Activated CD8-positive, alpha-beta memory T cell treated with anti-CD3 and anti-CD28 coated beads for 1 hour (primary cell): ENCODE measurements at places on chromosomes 3 and 15.

GRCh38 chr3:108099679-108100428 is 9.0 kb upstream of the CD47 start:
- DNase-seq = no peak

GRCh38 chr3:151818361-151818760 is 4.4 kb downstream of the AADAC start:
- no peak for DNase-seq

- no peak for DNase-seq
These were observed 15.4 kb upstream of the APEH start for GRCh38 chr3:49658711-49659110.

- DNase-seq = no peak
These were observed 231.2 kb downstream of the ATP8B4 start for GRCh38 chr15:49887659-49888322.

DNA sequence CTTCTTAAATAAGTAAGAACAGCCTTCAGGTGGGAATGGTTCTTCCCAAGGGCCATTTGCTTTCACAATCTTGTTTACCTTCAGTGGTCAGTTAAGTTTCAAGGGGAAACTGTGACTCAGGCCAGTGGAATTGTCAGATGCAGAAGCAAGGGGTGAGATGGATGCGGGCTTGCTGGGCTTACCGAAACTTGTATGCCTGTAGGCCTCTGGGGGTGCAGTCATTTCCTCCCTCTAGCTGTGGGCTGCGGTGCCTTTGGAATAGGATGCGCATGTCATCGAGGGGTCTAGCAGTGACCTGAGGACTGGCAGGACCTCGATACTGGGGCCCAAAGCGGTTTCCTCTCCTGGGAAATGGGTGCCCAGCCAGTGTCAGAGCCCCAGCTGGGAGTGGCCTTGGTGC is 121.6 kb downstream of the EEFSEC start:
- DNase-seq = no peak

DNA sequence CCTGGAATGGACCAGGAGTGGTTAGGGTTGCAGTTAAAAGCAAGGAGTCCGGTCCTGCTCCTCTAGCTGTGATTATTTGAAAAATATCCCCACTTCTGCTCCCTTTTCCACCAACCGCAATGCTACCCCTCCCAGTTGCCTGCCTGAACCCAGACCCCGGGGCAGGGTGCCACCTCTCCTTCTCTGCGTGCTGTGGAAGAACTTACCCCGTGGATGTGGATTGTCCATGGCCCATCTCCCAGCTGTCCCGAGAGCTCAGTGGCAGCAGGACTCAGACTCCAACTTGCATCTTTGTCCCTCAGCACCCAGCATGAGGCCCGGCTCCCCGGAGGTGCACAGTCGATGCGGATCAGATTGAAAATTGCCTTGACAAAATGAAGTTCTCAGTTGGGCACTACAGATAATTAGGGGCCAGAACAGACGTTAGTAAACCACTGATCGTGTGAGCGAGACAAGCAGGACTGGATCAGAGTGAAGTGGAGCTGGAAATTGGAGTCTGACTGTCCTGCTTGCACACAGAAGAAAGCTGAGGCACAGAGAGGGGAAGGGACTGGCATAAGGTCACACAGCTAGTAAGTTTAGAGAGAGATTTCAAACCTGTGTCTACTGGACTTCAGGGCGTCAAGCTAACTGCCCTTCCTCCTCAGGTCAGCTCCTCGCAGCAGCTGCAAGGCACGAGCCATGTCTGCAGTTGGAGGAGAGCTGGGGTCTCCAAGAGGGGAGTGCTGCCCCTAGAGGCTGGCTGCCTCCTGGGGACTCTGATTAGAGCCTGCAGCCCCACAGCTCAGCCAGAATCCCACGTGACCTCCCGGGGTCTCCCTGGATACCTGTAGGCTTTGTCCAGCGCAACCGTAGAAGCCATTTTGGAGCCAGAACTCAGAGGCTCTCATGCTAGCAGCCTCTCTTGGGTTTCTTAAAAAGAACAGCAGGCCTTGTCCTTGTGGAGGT is 14.7 kb downstream of the SLC6A1 start:
- DNase-seq = no peak

GRCh38 chr3:196920733-196921132 is 21.6 kb downstream of the NCBP2 start:
- DNase-seq = no peak
